ENCODE measurements at places on chromosomes 4 and X.

GRCh38 chrX:68440940-68441339, 7.6 kb upstream of the OPHN1 start:
- H3K27me3 ChIP-seq = no peaks in the 10 kb centered on the region
- peaks cover 14% of the 10 kb centered on the region for H3K4me1 ChIP-seq
- H3K36me3 ChIP-seq = no peaks in the 10 kb centered on the region
- no peak overlapping the region for H3K27ac ChIP-seq
- no peak overlapping the region for H3K4me3 ChIP-seq

DNA sequence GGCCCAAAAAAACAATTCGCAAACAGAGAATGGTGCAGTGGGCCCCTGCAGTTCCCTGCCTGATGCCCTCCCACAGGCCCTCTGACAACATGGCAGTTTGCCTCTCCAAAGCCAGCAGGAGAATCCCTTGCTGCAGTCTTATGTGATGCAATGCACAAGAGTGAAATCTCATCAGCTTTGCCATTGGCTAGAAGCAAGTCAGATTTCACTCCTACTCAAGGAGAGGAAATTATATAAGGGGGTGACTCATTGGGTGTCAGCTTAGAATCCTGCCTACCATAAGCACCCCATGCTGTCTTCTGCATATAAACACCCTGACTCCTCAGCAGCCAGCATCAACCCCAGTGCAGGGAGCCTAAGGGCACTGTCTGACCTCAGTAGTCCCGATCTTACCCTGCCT, 157.3 kb upstream of the LDB2 start:
- no peaks in the 10 kb centered on the region for H3K4me1 ChIP-seq
- H3K27me3 ChIP-seq = peaks cover 11% of the 10 kb centered on the region
- no peaks in the 10 kb centered on the region for H3K36me3 ChIP-seq
- no peak for DNase-seq
- no peak overlapping the region for H3K4me3 ChIP-seq
- H3K27ac ChIP-seq = no peak overlapping the region

- H3K4me3 ChIP-seq = no peak overlapping the region
- H3K36me3 ChIP-seq = no peaks in the 10 kb centered on the region
- no peak overlapping the region for H3K27ac ChIP-seq
- H3K4me1 ChIP-seq = no peaks in the 10 kb centered on the region
- no peak for DNase-seq
- no peaks in the 10 kb centered on the region for H3K27me3 ChIP-seq
Observed at GRCh38 chrX:135741192-135741715, 26.7 kb downstream of the CT45A3 start.

GRCh38 chrX:38595801-38596200, 34.5 kb downstream of the TSPAN7 start:
- H3K4me3 ChIP-seq = no peak overlapping the region
- H3K36me3 ChIP-seq = no peaks in the 10 kb centered on the region
- H3K4me1 ChIP-seq = no peaks in the 10 kb centered on the region
- DNase-seq = no peak

- no peak for DNase-seq
- no peaks in the 10 kb centered on the region for H3K4me1 ChIP-seq
- H3K4me3 ChIP-seq = no peak overlapping the region
- H3K27ac ChIP-seq = no peak overlapping the region
- no peaks in the 10 kb centered on the region for H3K36me3 ChIP-seq
Observed at GRCh38 chr4:83342476-83342875, 7.8 kb upstream of the HPSE start.
